Effector CD4-positive, alpha-beta T cell (primary cell): ENCODE measurements at places on chromosomes 12 and 14.

- DNase-seq: no peak
Observed at GRCh38 chr12:119594399-119594730, 791 bp downstream of the TMEM233 start.

DNA sequence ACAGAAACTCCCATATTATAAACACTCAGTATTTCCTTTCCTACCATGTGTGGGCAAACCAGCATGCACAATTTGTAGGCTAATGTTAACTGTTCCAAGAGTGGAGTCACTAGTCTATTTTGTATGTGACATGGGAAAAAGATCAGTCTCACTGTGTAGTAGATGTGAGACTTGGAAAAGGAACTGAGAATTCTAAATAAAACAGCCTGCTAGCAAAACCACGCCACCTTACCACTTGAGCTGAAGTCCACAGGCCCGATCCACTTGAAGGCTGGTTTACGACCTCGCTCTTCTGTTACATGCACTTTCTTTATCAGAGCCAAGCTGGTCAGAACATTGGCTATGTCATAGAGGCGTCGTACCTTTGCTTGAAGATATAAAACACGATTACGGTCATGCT is 22.5 kb downstream of the E2F7 start:
- no peak for DNase-seq

DNA sequence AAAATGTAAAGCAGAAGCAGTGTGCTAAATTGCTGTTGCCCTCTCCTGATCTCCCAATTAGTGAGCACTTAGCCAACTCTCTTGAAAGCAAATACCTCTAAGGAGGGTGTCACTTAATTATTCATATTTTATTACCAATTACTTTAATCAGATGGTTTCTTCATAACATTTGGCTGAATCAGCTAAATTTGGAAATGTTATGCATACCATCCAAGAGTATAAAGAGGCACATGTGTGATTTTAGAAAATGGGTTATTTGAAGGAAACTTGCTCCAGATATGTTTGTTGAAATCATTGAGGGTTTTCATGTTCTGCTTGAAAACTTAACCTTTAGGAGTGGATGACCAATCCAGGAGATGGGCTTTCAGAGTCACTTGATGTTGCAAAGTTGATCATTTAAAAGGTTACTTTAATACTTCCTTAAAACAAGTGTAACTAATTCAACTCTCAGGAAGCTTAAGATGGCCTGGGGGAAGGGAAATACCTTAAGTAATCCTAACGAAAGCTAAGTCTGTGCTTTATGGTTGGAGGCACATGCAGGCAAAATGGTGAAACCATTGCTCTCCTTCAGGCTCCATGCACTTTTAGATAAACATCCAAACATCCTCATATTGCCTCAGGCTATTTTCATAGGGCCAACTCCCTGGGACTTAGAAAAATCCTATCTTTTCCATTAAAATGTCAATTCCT is 434.5 kb downstream of the MDGA2 start:
- DNase-seq: no peak

- no peak for DNase-seq
Observed at GRCh38 chr12:46562625-46563225, 190.2 kb upstream of the SLC38A2 start.

DNA sequence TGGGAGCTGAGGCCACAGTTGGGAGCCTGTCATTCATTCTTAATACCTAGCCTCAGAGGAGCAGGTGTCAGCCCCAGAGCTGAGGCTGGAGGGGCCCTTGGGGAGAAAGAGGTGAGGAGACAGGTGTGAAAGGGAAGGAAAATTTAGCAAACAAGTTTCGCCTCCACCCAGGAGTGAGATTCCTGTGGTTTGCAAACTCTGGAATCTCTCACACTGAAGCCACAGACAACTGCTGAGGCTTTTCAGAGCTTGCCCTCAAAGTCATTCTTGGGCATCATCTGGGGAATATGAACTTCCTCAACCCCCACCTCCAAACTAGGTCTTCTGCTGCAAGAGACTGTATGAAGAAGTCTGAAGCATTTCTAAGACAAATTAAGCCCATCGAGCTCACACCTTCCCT is 589.5 kb upstream of the TBX3 start:
- no peak for DNase-seq

DNA sequence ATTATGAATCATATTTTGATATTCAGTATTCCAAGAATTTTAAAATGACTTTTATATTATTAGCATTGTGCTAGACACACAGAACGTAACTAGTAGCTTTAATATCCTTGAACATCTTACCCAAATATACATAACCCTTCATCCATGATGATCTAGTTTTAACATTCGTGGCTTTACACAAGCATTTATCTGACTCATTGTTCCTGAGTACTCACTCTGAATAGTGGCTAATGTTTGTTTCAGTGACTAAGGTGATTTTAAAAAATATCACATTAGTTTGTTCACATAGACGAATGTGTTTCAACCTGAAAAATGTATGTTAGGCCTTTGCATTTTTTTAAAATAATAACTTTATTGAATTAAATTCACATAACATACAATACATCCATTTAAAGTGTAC is 80.0 kb upstream of the PTPRQ start:
- DNase-seq: no peak

GRCh38 chr12:8781381-8782127 is 40.9 kb upstream of the A2ML1 start:
- DNase-seq: no peak

- no peak for DNase-seq
Observed at GRCh38 chr14:24870949-24871701, 178.8 kb downstream of the STXBP6 start.

DNA sequence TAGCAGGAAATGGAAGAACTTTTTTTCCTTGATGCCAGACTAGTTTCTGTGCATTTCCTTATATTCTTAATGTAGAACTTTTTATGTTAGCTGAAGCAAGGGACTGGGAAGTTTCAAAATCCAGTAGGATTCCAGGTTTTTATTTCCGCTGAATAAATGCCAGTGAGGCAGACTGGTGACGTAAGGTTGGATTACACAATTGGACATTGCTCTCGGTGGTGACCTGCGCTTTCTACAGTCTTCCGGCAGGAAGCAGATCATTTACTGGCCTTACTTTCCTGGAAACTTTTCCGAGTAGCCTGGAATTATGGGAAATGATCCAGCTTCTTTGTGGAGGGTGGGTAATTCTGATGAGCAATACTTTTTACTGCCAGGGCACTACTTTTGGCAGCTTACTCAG is 3.6 kb downstream of the IFT43 start:
- DNase-seq: no peak

GRCh38 chr12:77469578-77470333 is 360.9 kb upstream of the NAV3 start:
- DNase-seq: no peak

DNA sequence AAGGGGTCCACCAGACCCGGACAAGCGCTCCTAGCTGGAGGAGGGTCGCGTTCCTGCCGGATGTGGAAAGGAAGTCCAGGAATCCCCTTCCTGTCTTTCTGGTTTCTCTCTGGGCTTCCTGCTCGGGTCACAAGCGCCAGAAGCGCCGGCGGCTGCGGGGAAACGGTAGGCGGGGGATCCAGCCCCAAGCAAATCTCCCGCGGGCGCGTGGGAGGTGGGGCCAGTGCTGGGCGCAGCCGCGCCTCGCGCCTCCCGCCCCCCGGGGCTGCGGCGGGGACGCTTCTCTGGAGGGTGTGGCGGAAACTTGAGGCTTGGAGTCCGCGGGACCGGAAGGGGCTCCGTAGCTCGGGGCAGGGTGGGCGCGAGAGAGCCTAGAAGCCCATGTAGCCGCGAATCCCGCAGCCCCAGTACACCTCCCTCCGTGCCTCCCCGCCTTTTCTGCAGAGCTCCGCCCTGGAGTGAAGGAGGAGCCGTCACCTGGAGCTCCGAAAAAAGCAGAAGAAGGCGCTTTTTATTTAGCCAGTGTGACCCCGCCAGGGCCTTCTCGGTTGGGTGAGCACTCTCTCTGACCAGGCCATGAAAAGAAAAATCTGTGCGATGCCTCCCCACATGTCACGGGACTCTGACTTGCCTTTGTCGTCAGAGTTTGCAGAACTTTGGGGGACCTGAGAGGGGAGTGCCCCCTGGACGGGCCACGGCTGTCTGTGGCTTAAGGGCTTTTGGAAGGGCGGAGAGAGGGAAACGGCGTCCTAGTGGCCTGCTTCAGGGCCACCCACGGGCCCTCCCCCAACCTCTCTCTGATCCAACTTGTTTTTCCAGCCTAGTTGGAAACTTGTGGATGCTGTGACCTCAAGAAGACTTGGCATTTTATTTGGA is 21.4 kb upstream of the CLEC2D start:
- DNase-seq: peak; percentile 77

DNA sequence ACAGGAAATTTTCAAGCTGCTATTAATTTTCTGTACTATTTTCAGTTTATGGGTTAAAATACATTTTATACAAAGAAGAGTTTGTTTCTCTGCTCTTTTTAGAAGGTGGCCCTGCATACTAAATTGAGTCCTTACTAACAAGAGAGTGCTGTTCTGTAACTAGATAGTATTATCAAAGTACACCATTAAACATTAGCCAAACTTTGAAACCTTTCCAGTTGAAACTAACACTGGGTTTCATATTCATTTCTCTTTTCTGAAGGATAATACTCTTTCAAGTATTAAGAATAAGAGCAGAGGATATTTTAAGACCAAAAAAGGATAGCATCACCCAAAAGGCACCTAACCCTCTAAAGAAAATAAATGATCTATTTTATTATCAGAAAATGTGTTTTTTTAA is 47.2 kb downstream of the PEBP1 start:
- no peak for DNase-seq

GRCh38 chr12:110744151-110744571 is 1.5 kb upstream of the PPP1CC start:
- no peak for DNase-seq

- DNase-seq: no peak
Observed at GRCh38 chr14:74792249-74793039, 29.3 kb downstream of the YLPM1 start.

- no peak for DNase-seq
Observed at GRCh38 chr14:53975444-53975843, 18.8 kb upstream of the BMP4 start.

DNA sequence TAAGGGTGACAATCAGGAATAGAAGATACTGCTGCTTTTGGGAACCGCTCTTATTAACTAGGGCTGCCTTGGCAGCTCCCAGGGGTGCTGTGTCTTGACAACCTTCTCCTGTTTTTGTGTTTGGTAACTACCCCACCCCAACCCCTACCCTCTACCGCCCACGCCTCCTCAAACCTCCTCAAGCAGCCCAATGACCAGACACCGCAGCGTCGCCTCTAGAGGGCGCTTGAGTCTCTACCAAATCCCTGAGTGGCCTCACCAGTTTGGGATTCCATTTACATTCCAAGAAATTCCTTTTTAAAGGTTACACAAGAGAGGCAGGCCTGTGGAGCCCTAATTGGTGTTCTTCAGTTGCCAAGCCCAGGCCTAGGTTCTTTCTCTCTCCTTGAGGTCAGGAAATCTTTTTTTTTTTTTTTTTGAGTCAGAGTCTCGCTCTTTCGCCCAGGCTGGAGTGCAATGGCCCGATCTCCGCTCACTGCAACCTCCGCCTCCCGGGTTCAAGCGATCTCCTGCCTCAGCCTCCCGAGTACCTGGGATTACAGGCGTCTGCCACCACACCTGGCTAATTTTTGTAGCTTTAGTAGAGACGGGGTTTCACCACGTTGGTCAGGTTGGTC is 72.4 kb upstream of the USP44 start:
- DNase-seq: no peak

- no peak for DNase-seq
Observed at GRCh38 chr12:81758421-81759189, 545 bp downstream of the PPFIA2 start.

- DNase-seq: no peak
Observed at GRCh38 chr12:72024613-72025012, 86.0 kb downstream of the TPH2 start.

DNA sequence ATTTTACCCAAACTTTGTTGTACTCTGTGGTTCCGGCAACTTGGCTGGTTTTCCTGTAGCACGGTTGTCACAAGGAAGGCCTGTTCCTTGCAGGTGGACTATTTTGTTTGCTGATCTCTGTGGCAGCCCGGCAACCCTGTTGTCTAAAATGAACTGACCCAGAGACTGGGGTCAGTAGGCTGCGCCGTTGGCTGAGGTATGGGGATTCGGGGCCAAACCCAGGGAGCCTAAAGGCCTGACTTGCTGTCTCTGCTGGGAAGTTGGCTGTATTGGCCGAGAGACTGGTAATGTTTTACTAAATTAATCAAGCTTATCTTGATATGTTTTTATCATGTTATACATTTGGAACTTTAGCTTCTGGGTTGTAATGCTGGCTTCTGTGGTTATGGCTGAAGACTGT is 13.8 kb downstream of the SMIM41 start:
- DNase-seq: no peak

DNA sequence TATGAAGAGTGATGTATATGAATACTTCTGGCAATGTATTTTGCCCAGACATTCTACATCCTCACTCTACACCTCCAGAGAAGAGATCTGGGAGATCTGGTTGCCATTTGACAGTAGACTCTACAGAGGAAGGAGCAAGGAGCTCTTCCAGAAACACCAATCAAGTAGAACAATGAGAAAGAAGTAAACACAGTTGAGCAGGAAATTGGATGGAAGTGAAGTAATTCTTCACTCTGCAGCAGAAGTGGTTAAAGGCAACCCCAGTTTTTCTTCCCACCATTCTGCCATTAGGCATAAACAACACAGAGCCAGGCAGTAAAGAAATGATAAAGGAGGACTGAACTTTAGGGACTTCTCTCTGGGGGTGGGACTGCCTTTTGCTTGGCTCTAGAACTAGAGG is 48.5 kb upstream of the PRICKLE1 start:
- DNase-seq: no peak

GRCh38 chr14:93543766-93544165 is 113.0 kb downstream of the UNC79 start:
- no peak for DNase-seq

DNA sequence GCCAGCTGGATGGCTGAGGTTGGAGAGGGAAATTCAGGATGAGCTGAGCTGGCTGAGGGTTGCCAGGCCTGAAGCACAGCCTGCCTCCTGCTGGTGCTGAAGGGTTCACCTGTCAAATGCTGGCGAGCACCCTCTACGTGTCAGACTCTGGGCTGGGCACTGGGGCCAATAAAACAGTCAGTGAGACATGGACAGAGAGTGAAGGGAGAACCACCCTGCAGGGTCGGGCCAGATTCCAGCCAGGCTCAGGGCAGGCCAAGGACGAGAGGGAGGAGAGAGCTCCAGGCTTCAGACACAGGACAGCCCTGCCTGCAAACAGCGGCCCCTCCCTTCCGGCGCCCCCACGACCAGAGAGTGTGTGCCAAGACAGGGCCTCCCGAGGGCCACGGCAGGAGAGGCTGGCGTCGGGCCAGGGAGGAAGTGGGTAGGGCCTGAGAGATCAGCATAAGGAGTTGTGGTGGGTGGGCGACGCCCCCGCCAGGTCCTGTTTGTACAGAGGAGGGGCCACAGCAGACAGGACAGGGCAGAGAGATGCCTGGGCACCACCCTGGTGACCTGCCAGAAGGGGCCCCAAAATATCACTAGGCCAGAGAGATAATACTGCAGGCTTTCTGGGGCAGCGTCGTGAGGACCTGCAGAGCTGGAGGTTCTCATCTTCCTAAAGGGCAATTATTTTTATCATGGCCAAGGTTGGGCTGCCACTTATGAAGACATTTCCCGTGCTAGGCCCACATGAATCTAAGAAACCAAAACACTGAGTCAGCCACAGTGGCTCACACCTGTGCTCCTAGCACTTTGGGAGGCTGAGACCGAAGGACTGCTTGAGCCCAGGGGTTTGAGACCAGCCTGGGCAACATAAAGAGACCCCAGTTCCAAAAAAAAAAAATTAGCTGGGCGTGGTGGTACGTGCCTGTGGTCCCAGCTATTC is 73.1 kb upstream of the GPR68 start:
- peak; percentile 75 for DNase-seq

GRCh38 chr14:68947802-68948201 is 31.3 kb downstream of the ACTN1 start:
- no peak for DNase-seq

- DNase-seq: no peak
Observed at GRCh38 chr12:132689227-132689626, 1.8 kb downstream of the PXMP2 start.
